KBM-7 (cell line): ENCODE measurements at places on chromosomes 1 and 21.

DNA sequence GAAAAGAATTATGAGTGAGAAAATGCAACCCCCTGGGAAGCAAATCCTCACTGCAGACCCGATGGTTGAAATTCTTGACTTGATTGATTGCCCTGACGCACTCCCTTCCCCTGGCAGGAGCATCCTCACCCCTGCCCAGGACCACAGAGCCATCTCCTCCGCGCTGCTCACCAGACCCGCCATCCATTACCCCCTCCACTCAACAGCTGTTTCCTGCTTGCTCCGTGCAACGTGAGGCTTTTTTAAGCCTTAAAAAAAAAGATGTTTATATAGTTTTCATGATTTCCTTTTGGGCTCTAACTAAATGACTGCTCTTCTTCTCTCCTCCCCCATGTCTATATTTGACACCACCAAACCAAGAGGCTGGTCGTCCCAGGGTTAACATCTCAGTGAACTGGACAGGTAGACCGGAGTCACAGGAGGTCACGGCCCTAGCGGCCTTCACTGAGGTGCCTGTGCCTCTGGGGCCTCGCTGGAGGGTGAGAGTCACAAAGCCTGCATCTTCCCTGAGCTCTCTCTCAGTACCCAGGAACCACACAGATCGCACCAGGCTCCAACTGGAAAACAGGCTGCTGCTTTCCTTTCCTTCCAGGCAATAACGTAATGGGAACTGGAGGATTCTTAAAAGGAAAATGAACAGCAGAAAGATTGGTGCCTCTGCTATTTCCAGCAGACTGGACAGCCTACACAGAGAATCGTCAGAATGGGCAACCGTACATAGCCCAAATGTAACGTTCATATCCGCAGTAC, 49.8 kb downstream of the ZBTB18 start:
- peak; percentile 60 for DNase-seq

- DNase-seq, result no peak
These were observed 70.7 kb downstream of the SPATA46 start for GRCh38 chr1:162305969-162306368.

GRCh38 chr1:221150996-221151395, 271.8 kb downstream of the HLX start:
- no peak for DNase-seq

DNA sequence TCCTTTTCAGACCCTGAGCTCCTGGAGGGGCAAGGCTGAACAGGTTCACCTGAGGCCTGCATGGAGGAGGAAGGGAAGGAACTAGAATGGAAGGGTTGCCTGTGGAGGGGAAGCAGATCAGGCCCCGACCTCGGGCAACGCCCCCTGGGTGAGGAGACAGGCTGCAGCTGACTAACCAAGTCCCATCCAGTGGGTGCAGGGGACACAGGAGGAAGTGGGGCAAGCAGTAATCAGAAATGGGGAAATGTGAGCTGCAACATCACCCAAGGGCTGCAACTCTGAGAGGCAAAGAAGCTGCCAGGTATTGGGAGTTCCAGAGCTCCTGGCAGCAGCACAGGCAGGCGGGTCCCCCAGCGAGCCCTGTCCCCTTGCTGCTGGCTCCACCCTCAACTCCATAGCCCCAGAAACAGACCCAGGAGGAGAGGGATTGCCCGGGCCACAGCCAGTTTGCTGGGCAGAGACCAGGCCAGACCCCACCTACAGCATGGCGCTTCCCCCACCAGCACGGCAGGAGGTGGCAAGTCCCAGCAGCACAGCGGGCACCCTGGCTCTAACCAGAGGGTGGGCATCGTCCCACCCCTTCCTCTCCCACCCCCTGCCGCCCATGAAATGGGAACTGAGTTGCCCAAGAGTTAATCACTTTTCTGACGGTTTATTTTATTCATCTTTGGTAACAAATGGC, 38.5 kb downstream of the MRPL37 start:
- DNase-seq, result peak; percentile 37

- DNase-seq, result peak; percentile 28
These were observed 428 bp downstream of the POGZ start for GRCh38 chr1:151458802-151459330.

DNA sequence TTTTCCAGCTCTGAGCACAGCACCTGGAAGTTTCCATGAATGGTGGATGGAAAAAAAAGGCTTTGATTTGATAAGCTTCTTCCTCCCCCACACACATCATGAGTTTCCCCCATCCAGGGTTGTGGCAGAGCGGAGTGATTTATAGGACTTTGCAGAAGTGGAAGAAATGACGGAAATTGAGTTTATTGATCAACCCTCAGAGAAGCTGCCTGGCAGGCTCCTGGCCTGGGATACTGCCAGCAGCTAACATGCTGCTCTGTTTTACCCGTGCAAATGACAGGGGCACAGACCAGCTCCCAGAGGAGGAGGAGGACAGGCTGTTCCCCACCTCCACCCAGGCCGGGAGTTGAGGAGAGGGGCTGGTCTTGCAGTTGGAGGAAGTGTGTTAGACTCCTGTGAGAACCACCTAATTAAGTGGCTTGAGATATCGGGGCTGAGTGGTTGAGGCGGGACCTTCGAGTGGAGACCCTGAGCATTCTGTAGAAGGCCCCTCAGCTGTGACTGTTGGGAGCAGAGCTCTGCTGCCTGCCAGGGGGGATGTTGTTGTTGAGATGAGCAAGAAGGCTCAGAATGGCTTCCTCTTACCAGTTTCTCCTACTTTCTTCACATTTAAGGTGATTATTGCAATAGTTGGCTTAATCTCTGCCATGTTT, 21.8 kb downstream of the ADORA1 start:
- DNase-seq, result no peak

DNA sequence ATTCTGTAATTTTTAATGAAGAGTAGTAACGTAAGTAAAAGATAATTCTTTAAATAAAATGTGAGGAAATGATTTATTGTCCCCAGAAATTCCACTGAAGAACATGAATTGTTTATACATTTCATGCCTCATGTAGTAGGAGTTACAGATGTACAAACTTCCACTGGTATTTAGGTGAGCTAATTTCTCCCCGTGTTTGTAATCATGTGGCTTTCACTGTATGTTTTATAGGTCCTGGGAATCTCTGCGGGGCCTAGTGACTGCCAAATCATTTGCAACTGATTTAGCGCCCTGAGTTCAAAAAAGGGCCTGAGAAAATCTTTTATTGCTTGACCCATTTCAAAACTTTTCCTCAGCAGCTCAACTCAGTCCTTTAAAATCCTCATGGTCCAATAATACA, 30.5 kb upstream of the FASLG start:
- no peak for DNase-seq

DNA sequence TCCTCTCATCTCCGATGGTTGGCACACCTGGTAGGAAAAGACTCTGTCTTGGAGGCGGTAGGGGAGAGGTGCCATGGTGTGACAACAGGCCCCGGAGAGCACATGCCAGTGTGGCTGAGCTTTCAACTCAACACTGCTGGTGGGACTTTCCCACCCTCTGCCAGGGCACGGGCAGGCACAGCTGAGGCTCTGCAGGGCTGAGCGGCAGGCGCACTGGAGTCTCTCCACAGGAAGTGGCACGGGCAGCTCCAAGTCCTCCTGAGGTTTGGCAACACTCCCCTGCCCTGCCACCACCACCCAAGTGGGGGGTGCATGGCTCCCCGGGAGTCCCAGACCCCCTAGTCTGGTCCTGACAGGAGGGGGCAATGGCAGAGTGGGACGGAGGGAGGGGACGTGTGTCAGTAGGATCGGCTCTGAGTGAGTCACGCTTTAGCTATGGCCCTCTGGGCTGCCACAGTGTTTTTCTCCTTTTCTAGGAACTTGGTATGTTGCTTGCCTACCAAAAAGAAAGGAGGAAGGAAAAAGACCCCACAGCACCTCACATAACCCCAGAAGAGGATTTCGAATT, 27.3 kb upstream of the EVA1B start:
- peak; percentile 25 for DNase-seq

GRCh38 chr1:181050922-181051321, 17.1 kb downstream of the MR1 start:
- DNase-seq, result no peak

- DNase-seq, result peak; percentile 53
These were observed 285.3 kb downstream of the CAMTA1 start for GRCh38 chr1:7070389-7071029.

- peak; percentile 90 for DNase-seq
These were observed 66.6 kb downstream of the GABPA start for GRCh38 chr21:25801217-25802014.

DNA sequence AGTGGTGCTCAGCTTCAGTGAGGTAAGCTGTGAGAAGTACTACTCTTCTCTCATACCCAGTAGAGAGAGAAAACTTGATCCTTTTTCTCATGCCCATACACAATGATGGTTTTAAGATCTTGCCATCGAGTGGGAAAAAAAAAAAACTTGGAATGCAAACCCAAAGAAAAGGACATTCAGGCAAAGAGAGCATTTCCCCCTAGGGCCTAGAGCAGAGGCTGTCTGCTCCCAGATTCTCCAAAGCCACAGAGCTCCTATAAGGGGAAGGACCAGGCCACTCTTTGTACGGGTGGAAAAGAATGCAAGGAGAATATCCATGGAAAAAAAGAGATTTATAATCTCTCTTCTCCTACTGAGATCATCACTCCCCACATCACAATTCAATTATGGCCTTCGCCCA, 34.9 kb downstream of the MROH9 start:
- DNase-seq, result no peak

GRCh38 chr1:67440339-67440738, 10.1 kb upstream of the SERBP1 start:
- DNase-seq, result no peak

GRCh38 chr1:68049941-68050878, at the start of gene DIRAS3:
Gene DIRAS3 (minus strand): TSS chr1:68050627. CDS start chr1:68047297, 3,330 bp downstream.
- peak; percentile 32 for DNase-seq

- DNase-seq, result no peak
These were observed 155.4 kb downstream of the CLEC20A start for GRCh38 chr1:178341261-178341956.

GRCh38 chr1:84573481-84573966, 716 bp downstream of the CTBS start:
- no peak for DNase-seq

DNA sequence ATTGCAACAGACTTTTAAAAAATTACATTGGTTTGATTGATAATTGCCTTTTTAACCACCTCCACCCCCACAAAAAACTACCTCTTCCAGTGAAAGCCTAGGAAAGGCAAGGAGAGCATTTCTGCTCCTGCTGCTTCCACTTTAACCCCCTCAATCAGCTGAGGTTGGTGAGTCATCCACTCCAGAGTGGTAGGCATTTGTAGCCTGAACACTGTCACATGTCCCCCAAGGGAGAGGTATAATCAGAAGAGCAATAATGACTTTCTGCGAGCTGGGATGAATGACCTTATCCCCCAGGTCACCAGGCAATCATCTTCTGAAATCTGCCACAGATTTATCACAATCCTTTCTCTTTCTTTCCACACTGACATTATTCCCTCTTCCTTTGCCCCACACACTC, 126.6 kb upstream of the CAMK1G start:
- no peak for DNase-seq

DNA sequence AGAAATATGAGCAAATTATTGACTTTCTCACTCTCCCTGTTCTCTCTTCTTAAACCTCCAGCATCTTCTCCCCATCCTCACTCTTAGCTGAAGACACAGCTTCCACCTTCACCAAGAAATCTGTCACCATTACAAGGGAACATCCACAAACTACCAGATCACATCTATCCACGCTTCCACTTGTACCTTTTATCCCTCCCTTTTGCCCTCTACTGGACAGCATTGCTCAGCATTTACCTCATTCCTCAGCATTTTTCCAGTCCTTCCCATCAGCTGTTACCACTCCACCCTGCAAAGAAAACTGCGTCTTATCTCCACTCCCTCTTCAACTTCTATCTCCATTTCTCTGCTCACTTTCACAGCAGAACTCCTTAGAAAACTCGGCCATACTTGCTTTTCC, 42.6 kb downstream of the KCNJ6 start:
- DNase-seq, result no peak

GRCh38 chr21:33266789-33267135, 595 bp downstream of the IL10RB start:
- DNase-seq, result no peak

GRCh38 chr1:212973899-212974298, 23.6 kb downstream of the VASH2 start:
- no peak for DNase-seq

- DNase-seq, result no peak
These were observed 127.2 kb upstream of the KLHDC7A start for GRCh38 chr1:18353528-18353927.

DNA sequence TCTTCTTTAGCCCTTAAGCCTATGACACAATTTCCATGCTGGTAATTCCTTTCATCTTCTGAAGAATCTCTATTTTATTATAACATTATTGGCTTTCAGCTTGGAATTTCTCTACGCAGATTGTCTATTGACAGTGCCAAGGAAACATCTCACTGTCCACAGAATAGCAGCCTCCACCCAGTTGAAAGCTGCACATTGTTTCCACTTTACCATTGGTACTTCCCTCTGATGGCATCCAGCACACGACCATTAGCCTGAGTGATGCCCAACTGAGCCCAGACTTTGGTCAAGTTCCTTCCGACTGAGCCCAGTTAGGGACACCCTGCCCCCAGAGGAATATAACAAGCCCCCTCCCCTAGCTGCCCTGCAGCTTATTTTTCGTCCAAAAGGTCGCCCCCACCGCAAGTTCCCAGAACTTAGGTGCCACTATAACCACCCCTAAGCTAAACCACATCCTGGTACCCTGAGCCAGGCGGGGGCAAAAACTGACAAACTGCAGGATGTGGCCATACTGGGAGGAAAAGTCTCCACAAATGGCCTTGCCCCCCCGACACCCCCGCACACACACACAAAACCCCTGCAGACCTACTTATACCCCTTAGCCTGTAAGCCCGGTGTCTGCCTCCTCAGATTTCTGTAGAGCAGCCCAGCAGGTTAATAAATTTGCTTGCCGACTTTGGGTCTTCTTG, 13.2 kb downstream of the GBP5 start:
- peak; percentile 14 for DNase-seq

DNA sequence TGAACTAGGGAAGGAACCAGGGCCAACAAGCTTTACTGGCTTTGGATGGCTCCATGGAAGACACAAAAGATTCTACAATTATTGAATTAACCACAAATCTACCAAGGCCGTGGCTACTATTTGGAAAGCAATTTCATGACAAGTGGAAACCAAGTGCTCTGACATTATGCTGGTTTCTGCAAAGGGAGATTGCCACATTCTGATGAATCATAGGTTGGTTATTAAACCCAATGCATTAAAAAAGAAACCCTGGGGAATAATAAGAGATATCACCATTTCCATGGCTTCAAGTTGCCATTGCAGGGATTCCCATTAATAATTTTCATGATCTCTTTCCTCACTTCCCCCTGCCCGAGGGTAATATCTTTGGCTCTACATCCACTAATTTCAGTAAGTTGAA, 359.2 kb upstream of the NCAM2 start:
- no peak for DNase-seq

DNA sequence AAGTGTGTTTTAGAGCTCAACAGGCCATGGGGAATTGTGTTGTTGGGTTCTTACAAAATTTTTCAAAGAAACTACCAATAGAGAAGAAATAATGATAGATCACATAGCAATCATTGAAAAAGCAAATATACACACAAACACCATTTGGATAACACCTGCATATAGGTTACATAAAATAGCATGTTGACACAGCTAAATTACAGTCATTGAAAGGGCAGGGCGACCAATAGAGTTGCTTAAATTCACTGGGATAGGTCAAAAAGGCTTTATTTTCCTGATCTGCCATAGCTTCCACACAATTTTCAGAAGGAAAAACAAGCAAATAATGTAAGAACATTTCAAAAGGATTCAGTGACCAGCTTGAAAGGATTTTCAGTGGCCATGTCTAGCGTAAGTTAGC, 57.9 kb upstream of the FGGY start:
- no peak for DNase-seq
